CD4-positive, alpha-beta T cell treated with Interleukin-17A for 1 hour (primary cell): ENCODE measurements at places on chromosomes 13 and 19.

DNA sequence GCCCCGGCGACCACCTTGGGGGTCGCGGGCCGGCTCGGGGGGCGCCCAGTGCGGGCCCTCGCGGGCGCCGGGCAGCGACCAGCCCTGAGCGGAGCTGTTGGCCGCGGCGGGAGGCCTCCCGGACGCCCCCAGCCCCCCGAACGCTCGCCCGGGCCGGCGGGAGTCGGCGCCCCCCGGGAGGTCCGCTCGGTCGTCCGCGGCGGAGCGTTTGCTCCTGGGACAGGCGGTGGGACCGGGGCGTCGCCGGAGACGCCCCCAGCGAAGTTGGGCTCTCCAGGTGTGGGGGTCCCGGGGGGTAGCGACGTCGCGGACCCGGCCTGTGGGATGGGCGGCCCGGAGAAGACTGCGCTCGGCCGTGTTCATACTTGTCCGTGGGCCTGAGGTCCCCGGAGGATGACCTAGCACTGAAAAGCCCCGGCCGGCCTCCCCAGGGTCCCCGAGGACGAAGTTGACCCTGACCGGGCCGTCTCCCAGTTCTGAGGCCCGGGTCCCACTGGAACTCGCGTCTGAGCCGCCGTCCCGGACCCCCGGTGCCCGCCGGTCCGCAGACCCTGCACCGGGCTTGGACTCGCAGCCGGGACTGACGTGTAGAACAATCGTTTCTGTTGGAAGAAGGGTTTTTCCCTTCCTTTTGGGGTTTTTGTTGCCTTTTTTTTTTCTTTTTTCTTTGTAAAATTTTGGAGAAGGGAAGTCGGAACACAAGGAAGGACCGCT lies 729 bp downstream of the STK11 start:
- DNase-seq: no peak

DNA sequence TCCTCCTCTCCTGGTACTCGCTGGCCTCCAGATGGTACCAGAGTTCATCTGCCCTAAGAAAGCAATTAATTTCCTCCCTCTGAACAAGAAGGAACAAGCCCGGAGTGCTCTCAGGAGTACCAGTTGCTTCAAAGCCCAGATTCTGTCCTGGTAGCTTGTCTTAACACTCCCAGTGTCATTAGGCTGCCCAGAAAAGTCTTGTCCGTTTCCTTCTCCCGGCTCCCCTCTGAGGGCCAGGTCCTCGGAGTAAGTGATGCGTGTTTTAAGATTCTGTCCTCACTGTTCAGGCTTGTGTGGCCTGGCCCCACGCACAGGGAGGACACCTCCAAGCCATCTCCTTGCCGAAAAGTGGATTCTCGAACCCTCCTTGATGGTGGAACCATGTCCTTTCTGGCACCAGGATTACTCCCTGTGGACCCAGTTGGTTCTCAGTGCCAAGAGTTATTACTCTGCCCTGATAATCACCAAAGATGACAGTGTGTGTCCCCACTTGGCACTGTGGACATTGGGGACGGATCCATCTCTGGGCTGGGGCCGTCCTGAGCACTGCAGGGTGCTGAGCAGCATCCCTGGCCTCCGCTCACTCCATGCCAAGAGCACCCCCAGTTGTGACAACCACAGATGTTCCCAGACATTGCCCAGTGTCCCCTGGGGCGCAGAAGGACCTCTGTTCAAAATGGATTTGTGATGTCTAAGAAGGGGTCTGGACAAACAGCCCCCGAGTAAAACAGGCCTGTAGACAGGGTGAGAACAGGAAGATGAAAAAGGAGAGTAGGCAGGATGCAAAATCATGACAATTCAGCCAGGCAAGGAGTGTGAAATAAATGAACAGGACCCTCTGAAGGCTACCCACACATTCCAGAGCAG lies 52.4 kb downstream of the RFX2 start:
- no peak for DNase-seq

DNA sequence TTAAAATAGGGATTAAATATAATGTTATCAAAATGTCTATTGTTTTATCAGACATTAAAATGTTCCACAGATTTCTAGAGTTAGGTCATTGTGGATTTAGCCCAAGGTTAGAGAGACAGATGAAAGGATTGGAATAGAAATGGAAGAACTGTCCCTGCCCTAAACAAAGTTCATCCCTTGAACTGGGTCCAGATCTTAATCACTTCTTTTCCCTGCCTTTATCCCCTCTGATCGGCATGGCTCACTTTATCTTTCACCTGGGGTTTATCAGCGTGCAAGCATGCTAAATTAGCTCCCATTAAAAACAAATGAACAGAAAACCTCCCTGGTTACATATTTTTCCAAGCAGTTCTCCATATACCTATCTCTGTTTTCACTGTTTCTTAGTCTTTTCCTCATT lies 23.4 kb upstream of the ARGLU1 start:
- no peak for DNase-seq

DNA sequence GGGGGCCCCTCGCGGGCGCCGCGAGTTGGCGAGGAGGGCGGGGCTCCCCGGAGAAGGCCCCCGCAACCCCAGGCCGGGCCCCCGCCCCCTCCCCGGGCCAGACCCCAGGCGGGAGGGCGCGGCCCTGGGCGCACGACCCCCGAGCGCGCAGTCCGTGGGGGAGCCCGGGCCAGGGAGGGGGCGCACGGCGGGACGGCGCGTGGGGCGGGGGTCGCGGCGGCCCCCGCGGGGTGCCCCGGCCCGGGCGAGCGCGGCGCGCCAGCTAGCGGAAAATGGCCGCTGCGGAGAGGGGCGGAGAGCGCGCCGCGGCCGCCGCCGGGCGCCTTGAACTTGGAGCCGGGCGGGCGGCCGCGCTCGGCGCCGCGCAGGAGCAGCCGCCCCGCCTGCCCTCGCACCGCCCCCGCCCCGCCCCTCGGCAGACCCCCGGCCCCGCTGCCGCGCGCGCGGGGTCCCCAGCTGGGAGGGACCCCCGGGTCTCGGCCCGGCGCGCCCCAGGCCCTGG lies 6.4 kb upstream of the NFIC start:
- DNase-seq: peak; percentile 31

DNA sequence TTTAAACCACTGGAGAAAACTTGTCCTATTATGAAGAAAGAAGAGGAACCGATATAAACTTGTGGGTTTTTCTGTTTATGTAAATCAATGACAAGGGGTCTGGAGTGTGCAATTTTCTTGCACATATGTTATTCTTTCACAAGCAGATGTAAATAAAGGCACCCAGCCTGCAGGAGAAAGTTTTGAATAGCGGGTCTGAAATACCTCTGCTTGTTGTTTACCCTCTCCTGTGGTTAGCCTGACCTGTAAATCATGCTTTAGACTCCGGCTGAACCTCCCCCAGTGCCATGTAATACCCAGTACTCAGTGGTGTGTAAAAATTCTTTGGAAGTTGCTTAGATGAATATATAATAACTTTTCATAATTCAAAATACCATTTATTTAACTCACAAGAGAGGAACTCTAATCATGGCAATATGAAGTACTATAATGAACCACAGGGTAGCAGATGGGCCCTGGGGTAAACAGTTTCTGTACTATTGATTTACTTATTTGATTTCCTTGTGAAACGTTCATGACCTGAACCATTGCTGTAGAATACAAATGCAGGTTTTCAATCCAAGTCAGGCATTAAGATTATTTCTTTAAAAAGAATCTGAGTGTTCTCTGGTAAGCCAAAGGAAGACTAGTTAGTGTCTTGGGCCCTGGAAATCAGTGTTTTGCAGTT lies 245.1 kb downstream of the LMO7 start:
- DNase-seq: no peak

DNA sequence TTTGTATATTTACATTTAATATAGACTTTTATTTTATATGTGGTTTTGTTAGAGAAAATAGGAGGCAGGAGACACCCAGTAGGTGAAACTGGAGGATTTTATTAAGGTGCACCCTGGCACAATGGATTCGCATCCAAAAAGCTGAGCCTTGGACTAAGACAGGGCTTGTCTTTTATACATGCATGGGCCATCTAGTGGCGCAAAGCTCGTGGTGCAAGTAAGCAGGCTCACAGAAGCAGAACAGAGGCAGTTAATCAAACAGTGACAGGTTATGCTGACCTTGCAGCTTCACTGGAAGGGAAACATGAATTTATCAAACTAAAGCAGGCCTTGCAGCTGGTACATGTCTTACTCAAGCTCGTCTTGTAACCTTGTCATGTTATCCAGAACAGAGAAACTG lies 58.8 kb upstream of the ZNF681 start:
- peak; percentile 57 for DNase-seq

GRCh38 chr19:2132191-2132590 lies 19.2 kb downstream of the AP3D1 start:
- DNase-seq: no peak

- DNase-seq: no peak
Measured at GRCh38 chr13:34816245-34816884, 125.7 kb upstream of the NBEA start.
